Heart right ventricle (tissue), 16 donors: ENCODE measurements at places on chromosomes 13 and 19. TPM values are rescaled to one million over a fixed set of nuclear protein-coding genes. Genes with fewer than 3 reads are reported as not detected.

Gene ZNF805
- 13.8 TPM for total RNA-seq

Gene ZNF549
- 3.2 TPM for total RNA-seq

Gene SIGLEC8
- not detected for total RNA-seq

Gene KCNN1
- total RNA-seq, result not detected

Gene PALM3
- not detected for total RNA-seq

Gene MISP3
- total RNA-seq, result 6.1 TPM

Gene DACH1
- total RNA-seq, result 2.0 TPM

Gene RNF225
- not detected for total RNA-seq

Gene FRY
- 169 TPM for total RNA-seq

Gene BIVM
- 27.5 TPM for total RNA-seq

Gene GJB6
- total RNA-seq, result not detected
